ENCODE measurements at places on chromosomes 7 and 10.

- DNase-seq: no peak
These were observed 792 bp downstream of the ZNF746 start for GRCh38 chr7:149496642-149497391.

GRCh38 chr7:1742555-1743303, 72.7 kb downstream of the ELFN1 start:
- peak; percentile 60 for DNase-seq

GRCh38 chr7:25134358-25135010, 9.4 kb upstream of the CYCS start:
- DNase-seq: no peak

GRCh38 chr7:4208086-4208485, 474.0 kb upstream of the FOXK1 start:
- no peak for DNase-seq
